ENCODE measurements at places on chromosomes 7 and 10.

GRCh38 chr7:1054861-1055450, 10.6 kb downstream of the GPR146 start:
- DNase-seq = peak; percentile 72

DNA sequence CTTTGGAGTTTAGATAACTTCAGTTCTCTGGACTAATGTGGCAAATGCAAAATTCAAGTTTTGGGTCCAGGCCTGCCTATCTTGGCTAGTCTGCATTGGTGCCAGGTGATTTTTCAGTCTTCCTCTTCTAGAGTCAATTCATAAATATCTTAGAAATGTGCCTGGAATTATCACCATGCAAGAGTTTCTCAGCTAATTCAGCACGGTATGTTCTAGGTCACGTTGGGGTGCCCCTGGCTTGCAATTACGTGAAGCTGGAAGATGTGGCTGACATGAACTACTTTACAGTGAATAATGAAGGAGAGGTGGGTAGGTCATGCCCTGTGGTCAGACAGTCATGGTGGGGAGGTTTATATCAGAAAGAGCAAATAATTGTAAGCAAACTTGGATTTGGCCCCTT, 25.0 kb downstream of the ZDHHC6 start:
- DNase-seq = no peak

GRCh38 chr7:36306722-36307121, 82.9 kb upstream of the ANLN start:
- DNase-seq = no peak

- no peak for DNase-seq
Observed at GRCh38 chr10:86413046-86413728, 46.6 kb upstream of the GRID1 start.

DNA sequence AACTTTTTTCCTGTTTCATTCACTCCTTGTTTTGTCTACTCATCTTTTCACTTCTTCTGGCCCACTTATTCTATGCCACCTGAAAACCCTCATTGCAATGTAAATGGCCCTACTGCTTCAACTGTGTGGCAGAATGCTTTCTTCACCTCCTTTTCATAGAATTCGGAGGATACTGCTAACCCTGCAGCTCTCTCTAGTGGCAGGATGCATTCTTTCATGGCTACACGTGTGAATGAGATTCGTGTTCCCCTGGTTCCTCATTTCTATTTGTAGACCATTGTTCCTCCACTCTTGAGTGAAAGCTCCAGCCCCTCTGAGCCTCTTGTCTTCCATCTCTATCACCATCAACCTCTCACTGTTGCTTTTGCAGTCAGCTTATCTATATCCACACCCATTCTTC, 20.9 kb upstream of the CYP26C1 start:
- DNase-seq = no peak

DNA sequence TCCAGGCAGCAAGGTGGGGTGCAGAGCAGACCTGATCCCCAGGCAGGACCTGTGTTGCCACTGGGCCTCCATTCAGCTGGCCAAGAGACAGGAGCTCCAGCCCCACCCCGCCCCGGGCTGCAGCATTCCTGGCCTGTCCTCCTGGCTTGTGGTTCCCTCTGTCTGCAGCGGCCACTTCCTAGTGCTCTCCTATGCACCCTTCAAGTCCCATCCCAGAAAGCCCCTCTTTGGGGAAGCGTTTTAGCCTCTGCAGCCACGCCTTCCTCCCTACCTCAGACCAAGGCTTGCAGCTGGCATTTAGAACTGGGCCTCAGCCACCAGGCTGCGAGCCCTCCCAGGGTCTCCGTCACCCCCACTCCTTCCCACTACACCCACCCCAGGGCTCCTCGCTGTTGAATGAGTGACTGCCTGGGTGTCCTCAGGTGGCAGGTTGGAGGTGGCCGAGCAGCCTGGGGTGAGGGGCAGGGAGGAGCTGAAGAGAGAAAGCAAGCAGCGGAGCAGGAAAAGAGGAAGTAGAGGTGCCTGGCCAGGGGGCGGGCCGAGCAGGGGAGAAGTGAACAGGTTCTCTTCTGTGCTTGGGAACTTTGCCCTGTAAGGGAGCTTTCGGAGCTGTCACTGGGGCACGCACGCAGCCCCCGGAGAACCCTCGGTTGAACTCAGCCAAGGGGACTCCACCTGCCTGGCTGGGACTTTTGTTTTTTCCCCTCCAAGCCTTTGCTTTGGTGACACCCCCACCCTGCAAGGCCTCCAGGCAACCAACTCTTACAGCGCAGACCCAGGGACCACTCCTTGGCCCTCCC, 109.1 kb upstream of the TNRC18 start:
- DNase-seq = no peak

DNA sequence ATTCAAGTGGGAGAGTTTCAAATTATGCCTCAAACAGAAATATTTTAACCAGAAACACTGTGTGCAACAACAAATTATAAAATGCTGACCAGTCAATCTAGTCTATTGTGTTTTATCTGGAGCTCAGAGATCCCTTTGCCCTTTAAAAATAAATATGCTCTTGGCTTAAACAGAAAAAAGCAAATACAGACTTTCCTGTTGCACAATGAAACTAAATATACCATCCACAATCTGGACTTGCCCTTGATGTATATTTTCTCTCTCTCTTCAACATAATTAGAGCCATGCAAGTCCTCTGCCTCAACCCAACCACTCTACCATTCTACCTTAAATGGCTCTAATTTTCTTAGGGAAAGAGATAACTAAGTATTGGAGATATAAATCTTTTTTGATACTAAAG, 34.9 kb downstream of the ASAH2 start:
- no peak for DNase-seq

DNA sequence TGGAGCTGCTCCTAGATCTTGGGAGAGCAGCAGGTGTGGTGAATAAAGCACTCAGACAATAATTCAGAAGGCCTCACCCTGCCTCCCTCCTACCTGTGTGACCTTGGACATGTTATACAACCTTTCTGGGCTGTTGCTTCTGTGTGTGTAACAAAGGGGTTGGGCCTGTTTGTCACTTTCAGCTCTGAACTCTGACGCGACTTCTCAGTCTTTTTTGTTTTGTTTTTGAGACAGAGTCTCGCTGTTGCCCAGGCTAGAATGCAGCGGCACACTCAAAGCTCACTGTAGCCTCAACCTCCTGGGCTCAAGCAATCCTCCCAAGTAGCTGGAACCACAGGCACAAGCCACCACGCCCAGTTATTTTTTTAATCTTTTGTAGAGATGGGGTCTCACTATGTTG, 89.3 kb downstream of the DNMBP start:
- DNase-seq = no peak

- no peak for DNase-seq
Observed at GRCh38 chr7:129803546-129804081, 149.1 kb downstream of the UBE2H start.

GRCh38 chr10:15196021-15196834, 27.7 kb upstream of the NMT2 start:
- no peak for DNase-seq

- no peak for DNase-seq
Observed at GRCh38 chr10:126215746-126216631, 172.3 kb downstream of the ADAM12 start.

- DNase-seq = no peak
Observed at GRCh38 chr7:18962031-18962430, 155.4 kb downstream of the TWIST1 start.

DNA sequence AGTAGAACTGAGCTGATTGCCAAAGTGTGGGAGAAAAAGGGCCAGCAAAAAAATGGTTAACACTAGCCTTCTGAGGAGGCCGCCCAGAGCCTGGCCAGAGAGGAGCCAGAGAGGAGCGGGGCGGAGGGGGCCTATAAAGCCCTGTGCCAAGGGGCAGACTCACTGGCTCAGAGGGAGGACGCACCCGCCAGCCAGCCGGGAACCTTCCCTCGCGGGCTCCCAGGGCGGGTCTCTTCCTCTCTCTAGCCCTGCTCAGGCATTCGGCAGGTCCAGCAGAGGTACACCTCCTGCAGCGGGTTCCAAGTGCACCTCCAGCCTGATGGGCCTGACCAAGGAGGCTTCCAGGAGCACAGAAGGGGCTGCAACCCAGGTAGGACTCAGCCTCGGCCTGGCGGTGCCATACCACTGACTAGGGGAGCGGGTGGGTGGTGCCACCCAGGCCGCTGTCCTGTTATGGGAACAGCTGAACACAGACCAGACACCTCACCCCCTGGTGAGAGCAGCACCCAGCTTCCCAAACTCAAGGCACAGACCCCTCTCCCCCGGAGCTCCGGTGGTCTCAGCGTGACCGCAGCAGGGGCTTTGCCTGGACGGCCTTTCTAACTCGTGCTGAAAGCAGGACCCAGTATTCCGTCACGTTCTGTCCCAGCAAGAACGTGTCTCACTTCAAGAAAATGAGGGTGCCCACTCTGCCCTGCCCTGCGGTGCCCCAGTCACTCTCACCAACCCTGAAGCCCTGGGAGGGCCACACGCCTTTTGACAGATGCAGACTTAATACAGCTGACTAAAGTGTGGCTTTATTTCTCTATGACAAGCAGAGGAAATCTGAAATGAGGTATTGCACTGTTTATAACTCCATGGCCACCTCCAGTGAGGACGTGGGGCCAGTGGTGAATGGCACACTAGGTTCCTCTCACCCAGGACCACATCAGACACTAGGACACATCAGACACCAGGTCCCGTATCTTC, at the start of gene GPER1:
Gene GPER1, plus strand, starts transcription at position 162 of the 969 bp plus-strand sequence. CDS start 3,616 bp downstream, outside the sequence.
- DNase-seq = no peak

DNA sequence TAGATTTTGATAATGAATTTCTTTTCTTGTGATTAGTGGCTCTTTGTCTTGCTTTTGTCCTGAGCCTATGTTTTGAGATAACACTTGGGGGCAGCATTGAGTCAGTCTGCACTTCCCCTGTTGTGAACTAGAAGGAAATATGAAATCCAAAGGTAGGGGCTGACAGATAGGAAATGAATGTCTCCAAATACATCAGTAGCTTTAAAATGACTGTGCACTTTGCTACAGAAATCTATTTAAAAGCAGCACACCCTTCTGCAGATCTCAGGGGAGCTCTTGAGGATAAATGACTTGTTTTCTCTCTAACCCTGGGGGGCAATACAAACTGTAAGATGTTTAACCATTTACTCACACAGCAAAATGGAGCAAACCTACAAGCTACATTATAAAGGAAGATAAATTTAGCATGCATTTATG, 176.0 kb upstream of the MYO3A start:
- DNase-seq = peak; percentile 3

All from NCI-H345 (cell line).